ENCODE measurements at places on chromosomes 11 and 22.

DNA sequence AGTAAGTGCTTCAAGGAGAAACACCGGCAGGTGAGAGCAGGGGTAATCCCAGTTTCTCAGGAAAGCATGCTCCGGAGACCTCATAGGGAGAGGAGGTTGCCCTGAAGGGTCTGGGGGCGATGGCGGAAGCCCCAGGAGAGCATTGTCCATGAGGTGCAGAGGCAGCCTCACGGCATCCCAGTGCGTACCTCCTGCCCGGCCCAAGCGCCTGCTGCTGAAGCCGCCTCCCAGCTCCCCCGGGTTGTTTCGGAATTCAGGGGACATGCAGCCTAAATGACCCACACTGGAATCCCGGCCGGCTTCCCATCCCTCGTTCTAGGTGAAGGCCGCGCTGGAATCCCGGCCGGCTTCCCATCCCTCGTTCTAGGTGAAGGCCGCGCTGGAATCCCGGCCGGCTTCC, 2.7 kb downstream of the ZBED4 start:
- DNase-seq = no peak

- DNase-seq = no peak
Measured at GRCh38 chr11:128502726-128503125, 84.6 kb downstream of the ETS1 start.

DNA sequence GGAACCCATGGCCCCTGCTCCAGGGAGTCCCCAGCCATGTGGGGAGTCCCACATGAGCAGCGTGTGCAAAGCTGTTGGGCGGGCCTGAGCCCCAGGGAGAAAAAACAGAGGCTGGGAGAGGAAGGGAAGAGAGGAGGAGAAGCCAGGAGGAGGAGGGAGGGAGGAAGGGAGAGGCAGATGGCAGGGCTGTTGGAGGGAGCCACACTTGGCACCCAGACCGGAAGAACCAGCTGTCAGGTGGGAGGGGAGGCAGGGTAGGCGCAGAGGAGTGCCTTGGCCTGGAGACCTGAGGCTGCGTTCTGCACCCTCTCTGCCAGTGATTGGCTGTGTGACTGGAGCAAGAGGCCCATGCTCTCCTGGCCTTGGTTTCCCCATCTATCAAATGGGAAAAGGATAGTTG, 6.7 kb downstream of the SYNGR1 start:
- DNase-seq = no peak

DNA sequence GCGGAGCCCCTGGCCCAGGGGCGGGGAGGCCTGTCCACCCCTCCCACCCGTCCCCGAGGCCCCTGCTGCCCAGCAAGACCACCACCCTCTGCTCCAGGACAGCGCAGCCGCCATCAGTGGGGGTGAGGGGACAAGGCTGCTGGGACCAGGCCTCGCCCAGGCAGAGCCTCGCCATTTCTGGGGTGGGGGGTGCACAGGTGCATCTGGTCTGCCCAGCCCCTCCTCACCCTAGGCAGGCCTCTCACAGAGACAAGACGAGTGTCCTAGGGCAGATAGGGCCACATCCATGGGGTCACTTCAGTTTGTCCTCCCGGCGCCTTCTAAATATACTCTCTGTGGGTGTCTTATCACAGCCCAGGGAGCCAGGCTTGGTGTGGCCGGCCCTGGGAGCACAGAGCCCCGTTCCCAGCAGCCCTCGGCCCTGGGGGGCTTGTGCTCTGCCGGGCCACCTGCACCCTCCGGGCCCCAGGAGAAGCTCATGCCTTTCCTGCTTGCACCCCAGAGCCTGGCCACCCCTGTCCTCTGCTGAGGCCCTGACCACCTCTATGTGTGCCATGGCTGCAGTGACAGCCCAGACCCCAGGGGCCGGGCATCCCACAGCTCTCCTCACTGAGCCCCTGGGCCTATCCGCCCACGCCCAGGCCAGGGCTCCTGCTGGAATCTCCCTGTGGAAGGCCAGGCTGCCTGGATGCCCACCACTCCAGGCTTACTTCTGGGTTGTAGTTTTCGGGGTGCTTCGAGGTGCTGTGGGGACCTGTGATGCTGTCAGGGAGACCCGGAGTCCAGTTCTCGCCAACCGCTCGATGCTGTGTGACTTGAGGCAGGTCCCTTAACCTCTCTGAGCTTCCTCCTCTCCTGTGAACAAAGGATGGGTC, 70.8 kb downstream of the KCNQ1 start:
- no peak for DNase-seq

Data from CD4-positive, alpha-beta T cell treated with Interleukin-4 for 1 hour (primary cell).